ENCODE measurements at places on chromosomes 3 and 15. TPM values are rescaled to one million over a fixed set of nuclear protein-coding genes. Genes with fewer than 3 reads are reported as not detected.

DNA sequence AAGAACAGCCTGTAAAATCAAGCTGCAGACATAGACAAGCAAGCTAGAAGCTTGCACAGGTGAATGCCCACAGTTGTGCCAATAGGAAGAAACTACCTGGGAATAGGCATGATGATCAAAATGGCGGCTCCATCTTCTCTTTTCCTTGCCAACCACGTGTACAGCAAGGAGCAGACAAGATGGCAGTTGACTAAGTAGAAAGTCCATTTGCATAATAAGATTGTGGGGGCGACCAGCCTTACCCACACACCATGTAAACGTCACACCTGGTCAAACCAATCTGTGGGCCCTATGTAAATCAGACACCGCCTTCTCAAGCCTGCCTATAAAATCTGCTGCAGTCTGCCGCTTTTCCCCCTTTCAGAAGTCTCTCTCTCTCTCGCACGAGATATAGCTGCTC, 25.1 kb upstream of the ANKRD34C start:
- no peak for DNase-seq

GRCh38 chr3:153173758-153174516, 11.9 kb downstream of the RAP2B start:
- no peak for DNase-seq

DNA sequence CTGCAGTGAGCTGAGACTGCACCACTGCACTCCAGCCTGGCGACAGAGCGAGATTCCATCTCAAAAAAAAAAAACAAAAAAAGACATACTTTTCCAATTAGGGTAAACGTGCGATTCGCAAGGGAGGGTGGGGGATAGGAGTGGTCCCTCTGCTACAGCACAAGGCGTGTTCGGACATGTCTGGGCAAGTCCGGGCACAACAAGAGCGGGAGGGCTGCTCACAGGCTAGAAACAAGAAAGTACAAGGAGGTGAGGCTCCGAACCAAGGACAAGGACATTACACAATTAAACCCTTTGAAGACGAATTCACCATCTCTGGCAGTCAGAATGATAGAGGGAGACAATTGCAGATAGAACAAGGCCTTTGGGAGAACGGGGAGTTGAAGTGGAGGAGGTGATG, 32.2 kb upstream of the BCL2A1 start:
- DNase-seq, result no peak

DNA sequence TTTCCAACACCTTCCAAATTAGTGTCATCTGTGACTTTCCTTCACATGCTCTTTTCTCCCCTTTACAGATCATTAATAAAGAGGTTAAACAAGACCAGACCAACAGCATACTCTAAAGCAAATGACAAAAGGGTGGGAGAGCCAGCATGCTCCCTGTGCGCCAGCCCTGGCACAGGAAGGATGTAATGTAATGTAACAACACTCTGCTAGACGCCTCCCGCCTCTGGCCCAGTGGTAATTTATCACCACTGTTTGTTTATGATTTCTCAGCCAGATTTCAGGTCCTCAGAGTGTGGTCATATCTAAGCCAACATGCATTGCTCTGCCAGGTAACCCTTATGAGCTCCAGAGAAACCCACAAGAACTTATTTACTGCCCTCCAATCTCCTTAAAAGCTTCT, 189.5 kb upstream of the WNT5A start:
- no peak for DNase-seq

GRCh38 chr3:17749705-17750293, 7.4 kb upstream of the TBC1D5 start:
- no peak for DNase-seq

DNA sequence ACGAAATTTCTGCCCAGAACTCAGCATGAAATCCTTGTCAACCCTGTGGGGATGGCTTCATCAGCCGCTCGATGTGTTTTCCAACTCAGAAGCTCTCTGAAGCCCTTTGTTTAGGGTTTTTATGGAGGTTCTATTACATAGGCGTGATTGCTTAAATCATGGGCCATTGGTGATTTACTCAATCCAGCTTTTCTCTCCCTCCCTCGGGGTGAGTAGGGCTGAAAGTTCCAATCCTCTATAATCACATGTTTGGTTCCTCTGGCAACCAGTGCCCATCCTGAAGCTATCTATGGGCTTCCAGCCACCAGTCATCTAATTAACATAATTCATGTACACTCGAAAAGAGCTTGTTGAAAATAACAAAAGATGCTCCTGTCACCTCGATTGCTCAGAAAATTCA, 51.6 kb downstream of the GATM start:
- no peak for DNase-seq

DNA sequence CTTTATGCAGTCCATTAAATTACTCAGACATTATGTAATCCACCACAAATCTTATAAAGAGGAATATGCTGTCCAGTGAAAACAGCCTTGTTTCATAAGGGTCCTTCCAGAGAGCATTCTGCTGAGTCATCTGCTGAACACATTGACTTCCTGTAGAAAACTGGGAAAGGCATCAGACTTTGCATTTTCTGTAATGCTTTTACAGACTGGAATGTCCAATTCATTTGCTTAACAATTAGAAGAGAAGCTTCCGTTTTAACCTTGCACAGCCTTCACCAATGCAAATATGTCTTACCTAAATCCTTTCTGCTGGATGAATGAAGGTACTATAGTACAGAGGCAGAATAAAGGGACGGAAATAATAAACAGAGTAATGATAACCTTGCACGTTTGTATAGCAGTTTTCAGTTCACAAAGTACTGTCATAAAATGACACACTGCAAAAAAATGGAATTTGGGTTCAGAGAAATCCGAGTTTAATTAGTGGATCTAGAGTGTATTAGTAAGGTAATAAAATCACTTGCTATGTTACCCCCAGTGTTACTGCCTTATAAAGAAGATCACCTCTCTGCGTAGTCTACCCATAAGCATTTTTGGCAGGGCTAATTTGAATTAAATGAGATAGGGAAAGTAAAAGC, 301.5 kb downstream of the PYDC2 start:
- peak; percentile 36 for DNase-seq

- no peak for DNase-seq
Measured at GRCh38 chr3:195838714-195839113, 27.0 kb upstream of the MUC4 start.

DNA sequence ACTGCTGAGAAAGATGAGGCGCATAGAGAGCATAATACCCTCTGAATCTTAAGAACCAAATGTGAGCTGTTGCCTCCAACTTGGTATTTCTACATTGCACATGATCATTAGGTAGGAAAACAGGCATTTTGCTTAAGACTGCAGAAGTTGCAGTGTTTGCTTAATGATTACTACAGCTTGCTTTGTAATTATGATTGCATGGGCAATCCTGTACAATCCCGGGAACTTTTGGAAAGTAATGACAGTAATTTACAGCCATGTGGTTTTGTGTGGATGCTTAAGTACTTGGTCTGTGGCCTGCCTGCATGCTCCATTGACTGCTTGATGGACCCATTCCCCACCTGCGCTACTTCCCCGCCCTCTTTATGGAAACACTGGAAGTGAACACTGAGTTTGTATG, 301.1 kb downstream of the DIPK2A start:
- DNase-seq, result no peak

- DNase-seq, result no peak
Measured at GRCh38 chr3:16795581-16795980, 89.2 kb upstream of the PLCL2 start.

- no peak for DNase-seq
Measured at GRCh38 chr3:39333607-39334006, 4.1 kb downstream of the CCR8 start.

- DNase-seq, result no peak
Measured at GRCh38 chr15:84606653-84607120, 5.9 kb downstream of the ZSCAN2 start.

DNA sequence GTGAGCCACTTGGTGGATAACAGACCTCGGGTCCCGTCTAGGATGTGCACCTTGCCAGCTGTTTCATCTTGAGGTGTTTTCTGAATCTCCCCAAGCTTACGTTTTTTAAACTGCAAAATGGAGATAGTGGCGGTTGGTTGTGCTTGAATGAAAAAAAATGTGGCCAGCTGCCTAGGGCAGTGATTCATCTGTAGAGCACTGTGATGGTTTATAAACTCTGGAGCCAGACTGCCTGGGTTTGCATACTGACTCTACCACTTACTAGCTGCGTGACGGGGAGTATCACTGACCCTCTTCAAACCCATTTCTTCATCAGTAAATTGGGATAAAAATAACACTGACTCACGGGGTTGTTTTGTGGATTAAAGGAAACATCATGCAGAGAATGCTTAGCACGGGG, 159.1 kb downstream of the CHL1 start:
- DNase-seq, result no peak

DNA sequence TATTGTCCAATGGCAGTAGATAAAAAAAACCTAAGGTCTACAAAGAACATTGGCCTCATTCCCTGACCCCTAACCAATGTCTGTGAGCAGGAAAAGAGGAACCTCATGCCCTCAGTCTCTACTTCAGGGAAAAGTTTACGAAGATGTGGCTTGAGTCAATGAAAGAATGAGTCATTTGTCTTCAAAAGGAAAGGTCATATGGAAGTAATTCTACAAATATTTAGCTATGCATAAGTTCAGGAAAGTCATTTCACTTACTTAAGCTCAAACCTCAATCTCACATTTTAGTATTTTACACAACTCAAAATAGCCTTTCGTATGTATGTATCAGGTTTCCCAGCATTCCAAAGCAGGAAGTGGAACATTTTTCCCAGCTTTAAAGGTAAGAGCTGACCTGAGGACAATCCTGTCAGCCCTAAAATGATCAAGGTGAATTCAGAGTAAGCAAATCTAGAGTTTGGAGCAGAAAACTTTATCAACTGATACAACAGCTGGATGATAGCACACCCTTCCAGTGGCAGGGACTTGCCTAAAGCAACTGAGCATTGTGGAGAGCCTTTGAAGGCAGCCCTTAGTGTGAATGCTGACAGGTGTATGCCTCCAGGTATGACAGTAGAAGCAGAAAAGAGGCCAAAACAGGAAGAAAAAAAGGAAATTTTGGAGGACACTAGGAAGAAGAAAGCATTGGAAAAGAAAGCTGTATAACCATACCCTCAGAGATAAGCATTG, 53.9 kb upstream of the ACKR4 start:
- DNase-seq, result peak; percentile 52

DNA sequence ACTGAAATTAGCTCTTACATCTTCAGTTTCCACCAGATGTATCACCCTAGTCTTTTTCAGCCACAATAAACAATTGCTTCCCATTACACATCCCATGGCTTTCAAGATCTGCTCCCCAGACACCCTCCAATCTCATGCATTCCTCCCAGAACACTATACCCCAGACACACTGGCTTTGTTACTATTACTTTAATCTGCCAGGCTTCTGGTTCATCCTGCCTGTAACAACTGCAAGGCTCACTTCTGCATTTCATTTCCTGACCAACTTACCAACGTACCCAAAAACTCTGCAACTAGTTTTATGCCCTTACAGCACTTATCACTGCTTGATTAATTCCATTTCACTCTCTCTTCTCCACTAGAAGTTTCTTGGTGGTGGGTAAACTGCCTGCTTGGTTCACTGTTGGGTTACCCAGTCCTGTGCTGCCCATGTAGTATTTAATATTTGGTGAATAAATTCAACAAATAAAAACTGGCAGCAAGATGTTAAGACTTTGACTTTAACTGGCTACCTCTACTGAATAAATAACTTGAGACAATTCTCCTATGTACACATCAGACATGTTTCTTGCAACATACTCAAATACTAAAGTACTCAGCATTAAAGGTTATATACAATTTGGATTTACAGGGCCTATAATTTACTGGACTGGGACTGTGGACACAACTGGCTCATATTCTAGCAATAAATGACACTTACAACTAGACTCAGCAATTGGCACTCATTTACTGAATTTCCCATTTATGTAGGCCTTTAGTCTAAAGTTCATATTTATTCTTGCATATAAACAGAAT, 2.7 kb downstream of the RPL22L1 start:
- no peak for DNase-seq

DNA sequence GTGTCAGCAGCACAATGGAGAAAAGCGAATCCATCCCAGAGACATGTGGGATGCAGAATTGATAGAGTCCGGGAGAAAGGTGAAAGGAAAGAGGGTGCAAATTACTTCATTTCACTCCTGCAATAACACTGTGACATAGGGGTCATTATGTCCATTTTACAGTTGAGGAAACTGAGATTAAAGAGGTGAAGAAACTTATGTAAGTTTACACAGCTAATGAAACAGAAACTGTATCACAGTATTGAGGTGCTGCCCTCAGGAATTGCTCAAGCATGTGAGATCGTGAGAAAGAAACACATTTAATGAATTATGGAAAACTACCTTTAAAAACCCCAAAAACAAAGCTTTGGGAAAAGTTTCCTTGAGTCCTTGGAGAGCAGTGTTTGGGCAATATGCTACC, 103.6 kb upstream of the PFN2 start:
- no peak for DNase-seq

DNA sequence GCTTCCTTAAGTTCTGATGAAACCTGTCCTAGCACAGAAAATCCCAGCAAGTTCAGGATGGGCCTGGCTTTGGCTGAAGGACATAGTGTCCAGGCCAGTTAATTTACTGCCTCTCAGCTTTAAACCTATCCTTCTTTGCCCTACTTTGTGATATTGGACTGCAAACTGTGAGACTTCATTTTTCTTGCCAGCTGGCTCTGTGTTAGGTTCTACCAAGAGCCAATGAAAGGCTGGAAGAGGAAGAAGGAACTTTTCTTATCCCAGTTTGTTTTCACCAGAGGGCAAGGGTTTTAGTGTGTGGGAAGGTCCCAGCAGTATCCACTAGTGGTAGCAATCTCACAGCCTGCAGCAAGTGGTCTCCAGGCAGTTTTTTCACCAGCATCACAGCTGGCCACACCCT, 18.2 kb downstream of the DCUN1D1 start:
- no peak for DNase-seq

GRCh38 chr3:186530415-186530814, 13.8 kb downstream of the CRYGS start:
- no peak for DNase-seq

- DNase-seq, result no peak
Measured at GRCh38 chr3:131729643-131730017, 226.9 kb upstream of the MRPL3 start.

GRCh38 chr15:61582092-61582491, 353.0 kb upstream of the RORA start:
- DNase-seq, result no peak

- no peak for DNase-seq
Measured at GRCh38 chr15:46297766-46298165, 662.9 kb downstream of the SQOR start.

DNA sequence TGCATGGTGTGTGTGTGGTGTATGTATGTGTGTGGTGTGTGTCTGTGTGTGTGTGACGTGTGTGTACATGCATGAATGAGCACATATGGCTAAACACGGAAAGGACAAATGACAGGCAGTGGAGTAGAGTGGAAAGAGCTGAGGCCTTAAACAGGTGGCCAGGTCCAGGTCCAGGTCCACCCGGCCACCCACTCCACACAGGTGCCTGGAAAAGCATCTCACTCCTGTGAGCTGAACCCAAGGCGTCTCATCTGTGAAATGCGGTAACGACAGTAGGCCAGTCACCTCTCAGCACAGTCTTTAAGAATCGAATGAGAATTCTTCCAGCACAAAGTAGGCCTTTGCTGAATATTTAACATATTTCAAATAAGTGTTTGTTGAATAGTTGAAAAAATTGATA, 58.7 kb downstream of the ATP10A start:
- no peak for DNase-seq

DPPA4 gene
- polyA plus RNA-seq, result 0.94 TPM

DCLK3 gene
- 4.5 TPM for polyA plus RNA-seq

HIGD2B gene
- not detected for polyA plus RNA-seq

PLSCR1 gene
- 23.7 TPM for polyA plus RNA-seq

NEK10 gene
- 6.0 TPM for polyA plus RNA-seq

MYRIP gene
- polyA plus RNA-seq, result 0.83 TPM

ACAD9 gene
- polyA plus RNA-seq, result 28.2 TPM

C15orf62 gene
- 1.4 TPM for polyA plus RNA-seq

Measured in hindlimb muscle (tissue), 1 donor.